AG08395 (cell line): ENCODE measurements at places on chromosomes 7 and 10.

GRCh38 chr10:86782701-86783418 is 26.4 kb downstream of the BMPR1A start:
- DNase-seq: no peak

GRCh38 chr10:69214666-69215131 is 5.4 kb upstream of the HKDC1 start:
- no peak for DNase-seq

GRCh38 chr10:22900841-22901601 is 26.8 kb upstream of the ARMC3 start:
- no peak for DNase-seq

GRCh38 chr7:154672659-154673415 is 330.1 kb downstream of the PAXIP1 start:
- DNase-seq: no peak

- no peak for DNase-seq
Measured at GRCh38 chr10:133475425-133475734, 21.6 kb downstream of the SCART1 start.

DNA sequence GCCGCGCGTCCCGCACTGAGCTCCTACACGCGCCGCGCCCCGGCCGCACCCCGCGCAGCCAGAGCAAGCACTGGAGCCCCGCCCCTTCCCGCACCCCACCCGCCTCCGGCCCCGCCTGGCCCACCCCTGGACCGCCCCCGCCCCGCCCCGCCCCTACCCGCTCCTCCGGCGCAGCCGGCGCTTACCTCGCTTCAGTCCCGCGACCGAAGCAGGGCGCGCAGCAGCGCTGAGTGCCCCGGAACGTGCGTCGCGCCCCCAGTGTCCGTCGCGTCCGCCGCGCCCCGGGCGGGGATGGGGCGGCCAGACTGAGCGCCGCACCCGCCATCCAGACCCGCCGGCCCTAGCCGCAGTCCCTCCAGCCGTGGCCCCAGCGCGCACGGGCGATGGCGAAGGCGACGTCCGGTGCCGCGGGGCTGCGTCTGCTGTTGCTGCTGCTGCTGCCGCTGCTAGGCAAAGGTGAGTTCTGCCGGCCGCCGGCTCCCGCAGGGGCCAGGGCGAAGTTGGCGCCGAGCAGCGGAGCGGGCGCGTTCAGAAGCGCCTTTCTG is at the start of gene RET:
TSS of gene RET (plus strand) at position 194 of the 545 bp plus-strand sequence. CDS start at position 384, 190 bp downstream.
- DNase-seq: peak; percentile 34

GRCh38 chr7:50470250-50471163 is 20.4 kb upstream of the FIGNL1 start:
- no peak for DNase-seq

GRCh38 chr10:110151467-110151866 is 55.9 kb upstream of the MXI1 start:
- no peak for DNase-seq

GRCh38 chr7:18859318-18859717 is 258.1 kb downstream of the TWIST1 start:
- no peak for DNase-seq

DNA sequence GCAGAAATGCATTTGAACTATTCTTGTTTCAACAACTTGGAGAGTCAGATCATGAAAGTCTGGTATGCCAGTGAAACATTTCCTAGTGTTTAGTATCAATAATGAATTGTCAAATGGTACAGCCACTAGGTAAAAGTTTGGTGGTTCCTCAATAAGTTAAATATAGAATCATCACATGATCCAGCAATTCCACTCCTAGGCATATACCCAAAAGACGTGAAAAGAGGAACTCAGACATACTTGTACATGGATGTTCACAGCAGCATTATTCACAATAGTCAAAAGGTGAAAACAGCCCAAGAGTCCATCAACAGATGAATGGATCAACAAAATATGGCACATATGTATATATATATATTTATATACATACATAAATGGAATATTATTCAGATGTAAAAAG is 67.0 kb upstream of the HPS1 start:
- no peak for DNase-seq

- DNase-seq: no peak
Measured at GRCh38 chr10:85265121-85265520, 936.7 kb downstream of the CCSER2 start.

DNA sequence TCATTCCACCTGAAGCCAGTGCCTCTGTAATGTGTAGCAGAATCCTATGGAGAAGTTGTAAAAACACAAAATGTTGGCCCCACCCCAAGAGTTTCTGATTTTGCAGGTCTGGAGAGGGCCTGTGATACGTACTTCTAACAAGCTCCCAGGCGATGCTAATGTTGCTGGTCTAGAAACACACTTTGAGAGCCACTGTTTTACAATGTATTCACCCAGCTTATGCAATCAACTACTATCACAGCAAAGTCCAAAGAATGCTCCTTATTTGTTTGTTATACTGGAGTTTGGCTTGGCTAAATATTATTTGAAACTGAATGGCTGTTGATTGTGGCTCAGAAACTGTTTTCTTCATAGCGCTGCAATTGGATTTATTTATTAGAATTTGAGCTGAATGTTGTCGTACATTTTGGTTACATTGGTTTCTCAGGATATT is 44.3 kb downstream of the DNAJB9 start:
- no peak for DNase-seq

GRCh38 chr7:112176693-112177415 is 29.3 kb downstream of the DOCK4 start:
- no peak for DNase-seq

DNA sequence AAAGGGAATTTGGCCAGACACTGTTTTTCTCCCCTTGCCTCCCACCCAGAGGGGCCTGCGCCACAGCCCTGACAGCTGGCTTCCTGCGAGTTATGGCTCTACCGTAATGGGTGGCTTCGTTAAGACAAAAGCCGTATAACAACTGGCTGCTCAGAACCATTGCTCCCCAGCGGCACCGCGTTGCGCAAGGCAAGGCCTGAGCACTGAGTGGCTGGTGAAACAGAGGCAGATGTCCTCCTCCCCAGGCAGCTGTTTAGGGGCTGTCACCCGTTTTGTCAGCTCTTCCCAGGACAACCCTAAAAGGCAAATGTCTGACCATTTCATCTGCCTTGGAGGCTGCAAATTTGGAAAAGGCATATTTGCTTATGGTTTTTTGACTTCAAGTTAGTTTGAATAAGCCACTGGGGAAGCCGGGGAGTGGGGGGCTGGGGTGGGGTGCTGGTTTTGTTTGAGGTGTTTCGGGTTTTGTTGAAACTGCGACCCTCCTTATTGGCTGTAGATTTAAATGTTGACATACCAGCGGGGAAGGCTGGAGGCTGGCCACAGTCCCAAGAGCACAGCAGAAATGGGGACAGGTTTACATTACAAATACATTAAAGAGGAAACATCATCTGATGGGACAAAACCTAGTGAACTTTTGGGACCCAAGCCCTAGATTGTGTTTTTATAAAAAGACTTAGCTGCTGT is 681 bp upstream of the SPOCK2 start:
- peak; percentile 22 for DNase-seq

DNA sequence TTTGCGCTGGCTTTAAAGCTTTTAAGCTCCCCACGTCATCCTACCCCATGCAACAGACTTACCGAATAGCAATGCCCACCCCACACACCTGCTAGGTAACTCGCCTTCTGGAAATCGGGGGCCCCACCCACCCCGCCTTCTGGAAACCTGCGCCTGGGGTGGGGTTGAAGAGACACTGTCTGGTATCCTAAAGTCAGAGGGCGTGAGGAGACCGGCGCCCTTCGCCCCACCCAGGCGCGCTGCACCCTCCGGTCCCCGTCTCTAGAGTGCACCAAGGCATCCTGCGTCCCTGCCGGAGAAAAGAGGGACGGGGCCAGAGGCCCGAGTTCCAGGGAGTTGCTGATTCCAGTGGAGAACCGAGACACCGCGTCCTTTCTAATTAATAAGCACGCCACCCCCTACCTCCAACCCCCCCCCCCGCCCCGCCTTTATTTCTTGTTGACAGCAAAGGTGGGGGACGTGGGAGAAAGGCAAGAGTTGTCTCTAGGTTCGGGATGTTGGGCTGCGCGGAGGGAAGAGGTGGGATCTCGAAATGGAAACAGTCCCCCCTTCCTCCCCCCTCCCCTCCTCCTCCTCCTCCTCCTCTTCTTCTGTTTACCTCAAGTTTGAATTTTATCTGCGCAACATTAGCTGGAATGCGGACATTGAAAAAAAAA is 220.9 kb upstream of the MKLN1 start:
- peak; percentile 24 for DNase-seq

GRCh38 chr10:19874190-19874589 is 58.0 kb downstream of the PLXDC2 start:
- DNase-seq: no peak

DNA sequence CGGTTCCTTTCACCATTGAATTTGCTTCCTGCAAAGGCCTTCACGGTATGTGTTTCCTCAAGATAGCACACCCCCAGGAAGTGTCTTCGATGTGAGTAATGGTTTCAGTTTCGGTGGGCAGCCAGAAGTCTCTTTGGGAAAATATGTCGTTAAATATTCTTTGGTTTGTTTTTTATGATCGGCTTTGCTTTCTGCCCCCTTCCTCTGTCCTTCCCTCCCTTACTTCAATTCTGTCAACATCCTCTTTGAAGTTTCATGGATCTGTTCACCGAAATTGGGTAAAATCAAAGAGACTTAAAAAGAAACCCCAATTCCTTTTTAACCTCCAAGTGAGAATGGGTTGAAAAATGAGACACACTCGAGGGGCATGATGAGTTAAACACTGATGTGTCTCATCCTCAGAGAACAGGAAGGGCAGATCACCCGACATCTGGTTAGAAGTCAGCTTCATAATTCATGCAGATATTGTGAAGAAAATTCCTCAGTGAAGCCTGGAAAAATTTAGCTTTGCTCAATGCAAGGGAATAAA is 170.8 kb upstream of the HABP2 start:
- peak; percentile 75 for DNase-seq

DNA sequence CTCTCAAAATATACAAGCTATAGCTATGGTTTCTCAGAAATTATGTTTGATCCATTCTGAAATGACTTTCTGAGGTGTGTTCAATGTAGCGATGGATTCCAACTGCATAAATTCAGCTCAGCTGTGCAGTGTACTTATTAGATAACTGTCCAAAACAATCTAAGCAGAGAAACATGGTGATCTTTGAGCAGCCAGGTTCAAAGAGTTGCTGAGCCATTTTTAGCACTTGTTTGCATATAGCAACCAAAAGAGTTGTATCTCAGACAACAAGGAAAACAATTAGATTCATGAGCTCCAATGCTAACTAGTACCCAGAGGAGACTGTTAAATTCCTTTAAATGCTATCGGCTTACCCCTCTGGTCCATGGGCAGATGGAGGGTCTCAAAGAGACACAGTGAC is 15.9 kb upstream of the KCNIP2 start:
- no peak for DNase-seq

- DNase-seq: no peak
Measured at GRCh38 chr10:30384701-30385201, 35.7 kb upstream of the MTPAP start.

- no peak for DNase-seq
Measured at GRCh38 chr10:88147000-88147798, 283.8 kb downstream of the PTEN start.

DNA sequence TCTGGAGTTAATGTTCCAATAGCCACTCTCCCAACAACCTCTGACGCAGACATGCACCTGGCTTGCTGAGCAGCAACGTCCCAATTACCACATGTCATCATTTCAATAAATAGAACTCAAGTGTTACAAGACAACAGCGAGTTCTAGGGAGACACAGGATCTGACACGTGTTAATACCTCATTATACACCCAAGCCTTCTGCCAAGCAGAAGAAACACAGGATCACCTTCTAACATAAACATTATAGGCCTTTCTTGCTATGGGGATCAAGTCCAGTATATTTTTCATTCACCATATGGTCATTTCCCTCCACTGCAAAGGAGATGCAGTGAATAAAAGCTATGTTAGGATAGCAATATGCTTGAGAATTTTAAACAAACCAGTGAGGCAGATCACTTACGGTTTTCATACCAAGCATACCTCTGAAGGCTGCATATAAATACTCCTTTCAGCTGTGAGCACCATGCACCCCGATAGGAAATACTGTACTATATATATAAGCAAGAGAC is 74.2 kb downstream of the JAZF1 start:
- DNase-seq: no peak

DNA sequence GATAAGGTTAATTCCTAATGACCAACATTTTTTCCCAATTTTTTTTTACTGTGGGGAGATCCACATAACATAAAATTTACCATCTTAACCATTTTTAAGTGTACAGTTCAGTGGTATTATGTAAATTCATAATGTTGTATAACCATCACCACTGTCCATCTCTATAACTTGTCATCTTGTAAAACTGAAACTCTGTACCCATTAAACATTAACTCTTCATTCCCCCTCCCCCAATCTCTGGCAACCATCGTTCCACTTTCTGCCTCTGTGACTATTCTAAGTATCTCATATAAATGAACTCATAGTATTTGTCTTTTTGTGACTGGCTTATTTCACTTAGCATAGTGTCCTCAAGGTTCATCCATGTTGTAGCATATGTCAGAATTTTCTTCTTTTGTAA is 46.0 kb upstream of the HPS1 start:
- DNase-seq: no peak

- no peak for DNase-seq
Measured at GRCh38 chr7:94741179-94741578, 85.2 kb upstream of the SGCE start.

DNA sequence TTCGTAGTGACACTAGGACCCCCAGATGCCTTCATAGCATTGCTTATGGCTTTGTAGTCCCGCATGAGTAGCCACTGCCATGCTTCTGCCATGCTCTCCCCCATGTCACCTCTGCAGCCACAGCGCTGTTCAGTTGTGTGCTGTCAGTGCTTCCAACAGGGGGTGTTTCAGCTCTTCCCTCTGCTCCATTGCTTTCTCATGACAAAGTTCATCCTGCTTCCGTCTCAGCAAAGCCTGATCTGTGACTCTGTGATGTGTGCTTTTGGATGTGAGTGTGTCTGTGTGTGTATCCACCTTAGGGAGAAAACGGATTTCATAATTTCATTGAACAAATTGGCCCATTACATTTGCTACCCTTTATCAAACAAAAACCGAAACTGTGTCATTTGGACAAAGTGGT is 134.9 kb upstream of the SAMD8 start:
- no peak for DNase-seq

GRCh38 chr10:58996063-58996462 is 180.4 kb upstream of the PHYHIPL start:
- no peak for DNase-seq

DNA sequence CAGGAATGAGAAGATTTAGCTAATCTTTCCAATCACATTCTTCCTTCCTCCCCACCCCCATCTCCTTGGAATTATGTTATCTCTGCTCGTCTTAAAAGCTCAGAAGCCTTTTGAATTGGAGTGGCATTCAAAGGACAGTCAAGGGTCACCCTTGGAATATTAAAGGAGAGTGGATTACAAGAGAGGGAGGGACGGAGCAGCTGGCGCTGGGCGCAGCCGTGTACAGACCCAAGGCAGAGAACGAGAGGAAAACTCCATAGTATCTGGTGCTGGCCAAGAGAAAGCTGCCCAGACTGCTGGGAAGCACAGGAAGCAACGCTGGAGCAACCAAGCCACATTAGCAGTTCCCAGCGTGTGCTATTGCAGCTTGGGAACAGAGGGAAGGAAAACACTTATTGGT is 95.7 kb downstream of the POU6F2 start:
- DNase-seq: no peak

DNA sequence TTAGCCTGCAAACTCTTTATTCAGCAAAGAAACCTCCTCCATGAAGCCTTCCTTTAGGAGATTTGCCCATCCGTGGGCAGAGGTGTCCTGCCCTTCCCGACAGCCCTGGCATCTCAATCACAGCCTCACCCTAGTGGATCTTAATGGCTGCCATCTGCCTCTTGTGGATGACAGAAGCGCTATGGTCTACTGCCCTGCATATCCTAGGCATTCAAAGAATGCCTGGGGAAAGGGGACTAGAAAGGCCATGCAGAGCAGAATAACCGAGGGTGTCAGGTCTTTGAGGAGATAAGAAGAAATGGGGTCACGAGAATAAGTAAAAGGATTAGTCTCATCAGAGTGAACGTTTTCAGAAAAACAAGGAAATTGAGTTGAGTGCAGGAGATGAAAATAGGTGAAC is 57.7 kb upstream of the SPOCK2 start:
- DNase-seq: no peak
